ENCODE measurements at places on chromosomes 11 and 22. TPM values are rescaled to one million over a fixed set of nuclear protein-coding genes. Genes with fewer than 3 reads are reported as not detected.
A peak's percentile ranks its signal among the peaks of the same experiment; 100 is the strongest.

Gene CRYBA4
- total RNA-seq: not detected

- no peak for DNase-seq
These were observed 6.5 kb upstream of the CYB5R3 start for GRCh38 chr22:42655693-42656092.

Gene SLC22A9
- total RNA-seq: not detected

- no peak for DNase-seq
These were observed 34.0 kb downstream of the KREMEN1 start for GRCh38 chr22:29106839-29107238.

DNA sequence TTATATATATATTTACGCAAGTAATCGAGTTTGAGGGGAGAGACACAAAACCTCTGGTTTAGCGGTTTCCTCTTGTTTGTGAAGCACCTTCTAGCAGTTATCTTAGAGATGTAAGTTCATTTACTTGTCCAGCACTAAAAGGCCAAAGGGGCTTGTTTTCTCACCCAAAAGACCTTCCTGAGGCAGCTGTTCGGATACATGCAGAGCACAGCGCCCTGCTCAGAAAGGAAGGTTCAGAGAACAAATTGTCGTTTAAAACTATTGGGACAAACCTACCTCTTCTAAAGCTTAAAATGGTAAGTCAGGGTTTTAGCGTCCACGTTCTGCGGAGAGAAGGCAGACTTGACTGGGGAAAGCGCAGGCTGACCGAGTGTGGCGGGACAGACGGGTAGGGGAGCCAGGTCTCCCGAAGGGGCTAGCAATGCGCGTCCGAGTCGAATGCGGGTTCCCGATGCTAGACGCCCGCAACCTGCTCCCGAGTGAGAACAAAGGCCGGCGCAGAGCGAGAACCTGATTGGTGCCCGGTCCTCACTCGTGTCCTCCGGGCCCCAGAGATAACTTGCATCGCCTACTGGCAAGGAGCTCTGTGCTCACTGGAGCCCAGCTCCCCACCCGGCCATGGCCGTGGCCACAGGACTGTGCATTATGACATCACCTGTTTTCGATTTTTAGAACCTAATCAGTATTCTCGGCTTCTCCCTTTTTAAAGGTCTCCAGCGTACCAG lies 1.0 kb upstream of the SESN3 start:
- DNase-seq: peak; percentile 54

Gene GGT5
- total RNA-seq: not detected
